ENCODE measurements at places on chromosomes 3 and 15. TPM values are rescaled to one million over a fixed set of nuclear protein-coding genes. Genes with fewer than 3 reads are reported as not detected.
A peak's percentile ranks its signal among the peaks of the same experiment; 100 is the strongest.

The GOLGA8G gene
- not detected for total RNA-seq

The BFSP2 gene
- total RNA-seq, result not detected

The STAC gene
- 3.0 TPM for total RNA-seq

The MAP2K5 gene
- 15.0 TPM for total RNA-seq

The TUSC7 gene
- not detected for total RNA-seq

The A4GNT gene
- total RNA-seq, result not detected

The CALML4 gene
- total RNA-seq, result 8.2 TPM

The SAMD7 gene
- not detected for total RNA-seq

The THUMPD3 gene
- 58.4 TPM for total RNA-seq

GRCh38 chr15:95300958-95301357 is 1029.5 kb upstream of the NR2F2 start:
- no peak for DNase-seq

DNA sequence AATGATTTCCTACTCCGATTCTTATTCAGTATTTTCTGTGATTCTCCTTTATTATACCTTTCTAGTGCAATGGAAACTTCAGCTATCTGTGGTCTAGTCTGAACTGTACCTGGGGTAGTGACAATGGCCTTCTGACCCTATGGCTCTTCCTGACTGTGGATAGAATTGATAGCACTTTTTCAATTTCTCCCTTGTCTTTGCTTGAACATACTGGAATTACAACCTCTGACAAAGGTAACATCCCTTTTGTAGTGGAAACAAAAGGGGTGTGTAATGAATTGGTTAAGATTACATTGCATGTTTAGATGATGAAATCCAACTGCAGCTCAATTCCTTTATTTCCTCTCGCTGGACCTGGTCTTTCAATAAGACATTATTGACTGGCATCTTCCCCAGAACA is 21.0 kb upstream of the SOX2 start:
- no peak for DNase-seq

DNA sequence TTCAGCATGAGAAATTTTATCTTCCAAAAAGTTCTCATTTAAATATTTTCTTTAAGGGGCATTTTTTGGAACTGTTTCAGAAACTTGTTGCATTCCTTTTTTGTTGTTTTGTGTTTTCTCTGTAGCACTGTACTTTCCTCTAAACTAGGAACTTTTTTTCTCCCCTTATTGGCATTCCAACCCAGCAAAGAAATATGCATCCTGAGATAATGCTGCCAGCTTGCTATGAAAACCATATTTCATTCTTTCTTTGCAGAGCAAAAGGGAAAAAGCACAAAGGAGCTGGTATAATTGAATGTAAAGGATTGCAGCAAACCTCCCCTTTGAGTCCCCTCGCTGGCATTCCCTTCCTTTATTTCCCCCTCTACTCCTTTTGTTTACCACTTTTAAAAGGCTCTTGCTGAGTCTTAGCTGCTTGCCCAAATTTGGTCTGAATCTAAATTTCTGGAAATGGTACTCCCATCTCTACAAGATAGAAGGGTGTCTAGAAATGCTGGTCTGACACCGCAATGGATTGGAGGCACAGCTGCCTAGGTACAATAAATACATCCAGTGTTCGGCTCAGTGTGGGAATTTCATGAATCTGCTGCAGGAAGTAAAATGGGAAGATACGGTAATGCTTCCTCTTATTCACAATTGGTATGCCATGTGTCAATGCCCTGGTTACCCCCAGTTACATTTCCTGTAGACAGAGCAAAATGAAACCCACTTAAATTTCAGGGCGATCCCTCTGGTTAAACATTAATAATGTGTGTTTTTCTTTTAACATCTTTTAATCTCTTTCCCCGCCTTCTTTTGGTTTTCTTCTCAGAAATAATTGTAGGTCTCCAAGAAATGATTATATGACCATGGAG is 156.6 kb downstream of the MEIS2 start:
- no peak for DNase-seq

DNA sequence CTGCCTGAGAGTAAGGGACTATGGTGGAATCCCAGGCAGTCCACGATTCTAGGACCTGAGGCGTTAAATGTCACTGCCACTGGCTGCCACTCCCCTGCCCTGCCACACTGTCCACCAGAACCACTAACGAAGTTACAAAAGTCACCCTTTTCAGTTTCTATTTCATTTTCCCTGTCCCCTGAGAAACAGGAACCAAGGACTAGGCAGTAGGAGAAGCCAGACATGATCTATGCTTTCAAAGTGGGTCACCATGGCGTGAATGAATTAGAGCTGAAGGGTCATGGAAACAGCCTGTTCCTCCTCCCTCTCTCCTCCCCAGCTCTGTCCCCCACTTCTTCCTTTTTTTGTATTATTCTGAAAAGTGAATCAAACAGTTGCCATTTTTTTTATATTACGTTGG is 9.1 kb upstream of the ADPRH start:
- no peak for DNase-seq

DNA sequence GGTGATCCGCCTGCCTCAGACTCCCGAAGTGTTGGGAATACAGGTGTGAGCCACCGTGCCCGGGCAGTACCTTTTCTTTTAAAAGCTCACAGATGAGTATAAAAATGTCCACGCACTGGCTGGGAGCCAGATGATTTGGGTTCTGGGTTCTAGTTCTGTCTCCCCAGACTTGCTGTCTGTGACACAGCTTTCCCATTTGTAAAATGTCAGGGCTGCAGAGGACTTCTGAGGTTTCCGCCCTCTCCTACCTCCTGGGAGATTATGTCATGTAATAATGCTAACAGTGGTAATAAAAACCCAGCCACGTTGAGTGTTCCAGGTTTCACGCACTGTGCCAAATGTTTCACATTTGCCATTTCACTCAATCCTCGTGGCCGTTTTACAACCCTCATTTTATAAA is 1.3 kb upstream of the PPP4R2 start:
- DNase-seq, result no peak

DNA sequence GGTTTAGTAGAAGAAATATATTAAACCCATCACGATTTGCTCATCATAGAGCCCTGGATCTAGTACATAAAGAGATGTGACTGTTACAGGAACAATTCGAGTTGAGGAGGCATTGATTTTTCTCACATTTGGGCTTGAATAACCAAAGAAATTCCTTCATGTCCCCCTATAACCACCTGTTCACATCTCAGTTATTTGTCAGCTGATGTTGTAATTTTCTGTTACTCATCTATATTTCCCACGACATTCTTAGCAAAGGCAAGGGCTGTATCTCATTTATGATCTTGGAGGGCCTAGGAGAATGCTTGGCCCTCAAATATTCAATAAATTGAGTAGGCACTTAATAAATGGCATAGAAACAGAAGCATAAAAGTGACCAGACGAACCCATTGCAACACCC is 36.4 kb upstream of the GYG1 start:
- DNase-seq, result no peak

GRCh38 chr15:55289746-55290527 is at the start of gene RAB27A:
RAB27A (minus strand) TSS chr15:55289813; CDS start chr15:55234934, 54,879 bp downstream.
- peak; percentile 74 for DNase-seq

DNA sequence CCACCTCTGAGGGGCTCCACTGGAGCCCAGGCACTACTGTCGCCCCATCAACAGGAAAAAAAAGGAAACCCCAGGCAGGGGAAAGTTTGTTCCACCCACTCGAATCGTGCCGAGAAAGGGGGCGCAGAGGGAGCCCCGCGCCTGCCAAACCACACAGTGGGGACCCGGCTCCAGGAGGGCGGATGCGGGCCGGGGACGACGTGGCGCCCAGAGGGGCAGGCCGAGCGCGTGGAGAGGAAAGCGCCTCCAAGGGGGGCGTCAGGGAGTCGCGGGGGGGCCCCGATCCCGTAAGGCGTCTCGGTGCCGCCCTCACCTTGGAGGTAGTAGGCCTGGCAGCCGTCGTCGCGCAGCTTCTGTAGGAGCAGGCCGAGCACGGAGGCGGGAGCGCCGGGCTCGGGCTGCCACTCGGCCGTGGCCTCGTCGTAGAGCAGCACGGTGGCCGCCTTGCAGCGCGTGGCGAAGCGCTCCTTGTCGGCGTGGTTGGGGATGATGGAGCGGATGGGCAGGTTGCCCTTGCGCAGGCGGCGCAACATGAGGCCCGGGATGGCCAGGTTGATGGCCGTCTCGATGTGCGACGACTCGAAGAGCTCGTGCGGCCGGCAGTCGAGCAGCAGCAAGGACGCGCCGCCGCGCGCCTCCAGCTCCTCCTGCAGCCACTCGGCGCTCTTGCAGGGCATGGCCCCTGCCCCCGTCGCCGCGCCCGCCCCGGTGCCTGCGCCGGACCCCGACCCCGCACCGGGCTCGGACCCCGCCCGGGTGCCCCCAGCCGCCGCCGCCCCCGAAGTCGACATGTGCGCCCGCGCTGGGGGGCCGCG is 627 bp downstream of the DUSP7 start:
- DNase-seq, result peak; percentile 71

GRCh38 chr3:134852893-134853351 is 57.9 kb downstream of the EPHB1 start:
- no peak for DNase-seq

DNA sequence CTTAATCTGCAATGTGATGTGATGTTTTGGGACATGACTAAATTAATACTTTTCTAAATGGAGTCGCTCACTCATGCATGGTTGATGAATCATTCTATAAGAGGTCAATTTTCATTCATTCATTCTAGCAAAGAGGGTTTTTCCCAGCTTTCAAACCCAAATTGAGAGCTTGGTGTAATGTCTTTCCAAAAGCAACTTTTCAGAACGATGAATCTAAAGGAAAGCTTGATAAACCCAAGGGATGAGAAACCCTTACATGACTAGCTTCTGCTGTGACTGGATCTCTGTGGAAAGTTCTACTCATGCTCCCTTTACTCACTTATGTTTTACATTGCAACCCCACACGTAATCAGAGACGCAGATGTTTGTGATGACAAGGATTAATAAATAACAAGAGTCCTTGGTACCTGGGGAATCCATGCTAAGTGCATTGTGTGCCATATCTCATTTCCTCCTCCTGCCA is 47.7 kb downstream of the PDZRN3 start:
- no peak for DNase-seq

- no peak for DNase-seq
Measured at GRCh38 chr3:39050029-39050428, 1.7 kb downstream of the SCN11A start.

- no peak for DNase-seq
Measured at GRCh38 chr3:53764026-53764775, 82.0 kb downstream of the CHDH start.

DNA sequence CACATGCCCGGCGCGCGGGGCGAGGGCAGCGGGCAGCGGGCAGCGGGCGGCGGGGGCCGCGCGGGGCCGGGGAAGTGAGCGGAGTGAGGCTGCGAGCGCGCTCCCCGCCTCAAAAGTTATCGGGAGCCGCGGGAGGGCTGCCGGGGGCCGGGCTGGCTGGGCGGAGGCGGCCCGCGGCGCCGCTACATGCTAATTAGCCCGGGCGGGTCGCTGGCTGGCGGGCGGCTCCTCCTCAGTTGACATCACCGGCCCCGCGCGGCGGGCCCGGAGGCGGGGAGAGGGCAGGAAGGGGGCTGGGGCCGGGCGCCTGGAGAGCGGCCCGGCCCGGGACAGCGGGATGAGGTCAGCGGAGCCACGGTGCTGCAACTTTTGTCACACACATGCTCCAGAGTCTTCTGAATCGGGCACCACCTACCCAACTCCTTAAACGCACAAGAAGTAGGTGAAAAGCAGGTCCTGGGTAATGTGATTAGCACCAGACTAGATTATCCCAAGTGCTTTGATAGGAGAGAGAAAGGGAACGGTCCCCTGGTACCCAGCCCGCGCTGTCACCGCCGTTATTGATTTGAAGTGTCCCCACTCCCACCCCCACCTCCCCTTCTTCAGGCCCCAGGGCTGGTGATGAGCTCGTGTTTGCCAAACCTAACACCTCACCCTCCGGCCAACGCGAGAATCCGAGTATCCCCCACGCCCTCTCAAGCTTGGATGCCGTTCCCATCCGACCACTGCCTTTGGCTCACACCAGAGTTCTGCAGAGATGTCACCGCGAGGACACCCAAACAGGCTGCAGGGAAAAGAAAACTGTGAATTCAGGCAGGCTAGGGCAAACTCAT is at the start of gene HEG1:
Gene HEG1 (minus strand): TSS at position 85 of the 833 bp plus-strand sequence. CDS start 107 bp downstream, outside the sequence.
- DNase-seq, result peak; percentile 80

DNA sequence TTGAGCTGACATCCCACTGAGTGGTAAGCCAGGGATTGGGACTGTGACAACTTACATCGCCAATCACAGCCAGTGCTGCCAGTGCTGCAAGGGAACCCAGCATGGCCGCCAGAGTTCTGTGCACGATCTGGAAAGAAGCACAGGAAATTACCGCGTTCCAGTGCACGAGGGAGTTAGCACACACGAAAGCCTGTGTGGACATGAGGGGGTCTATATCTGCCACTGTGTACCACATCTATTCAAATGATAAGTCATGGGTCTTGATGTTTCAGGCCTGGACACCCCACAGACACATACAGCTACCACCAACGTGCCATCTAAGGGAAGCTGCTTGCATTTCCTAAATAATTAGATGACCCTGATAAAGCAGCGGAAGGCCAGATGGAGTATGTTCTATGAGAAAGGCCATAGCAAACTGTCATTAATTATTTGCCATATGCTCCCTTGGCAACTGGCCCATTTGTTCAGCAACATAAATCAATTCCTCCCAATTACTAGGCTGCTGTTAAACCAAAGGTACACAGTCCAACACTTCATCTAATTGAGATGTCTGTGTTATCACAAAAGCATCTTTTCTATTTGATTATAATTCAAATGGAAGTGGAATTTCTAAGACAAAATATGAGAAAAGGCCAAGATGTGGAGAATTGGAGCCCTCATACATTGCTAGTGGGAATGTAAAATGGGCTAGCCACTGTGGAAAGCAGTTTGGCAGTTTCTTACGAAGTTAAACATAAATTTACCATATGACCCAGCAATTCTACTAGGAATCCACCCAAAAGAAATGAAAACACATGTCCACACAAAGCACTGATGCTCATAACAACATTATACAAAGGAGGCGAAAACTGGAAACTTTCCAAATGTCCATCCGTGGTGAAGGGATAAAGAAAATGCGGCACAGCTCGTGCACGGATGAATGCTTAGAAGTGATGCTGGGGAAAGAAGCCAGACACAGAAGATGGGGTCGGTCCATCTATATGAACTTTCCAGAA is 108.3 kb downstream of the OCA2 start:
- DNase-seq, result no peak

DNA sequence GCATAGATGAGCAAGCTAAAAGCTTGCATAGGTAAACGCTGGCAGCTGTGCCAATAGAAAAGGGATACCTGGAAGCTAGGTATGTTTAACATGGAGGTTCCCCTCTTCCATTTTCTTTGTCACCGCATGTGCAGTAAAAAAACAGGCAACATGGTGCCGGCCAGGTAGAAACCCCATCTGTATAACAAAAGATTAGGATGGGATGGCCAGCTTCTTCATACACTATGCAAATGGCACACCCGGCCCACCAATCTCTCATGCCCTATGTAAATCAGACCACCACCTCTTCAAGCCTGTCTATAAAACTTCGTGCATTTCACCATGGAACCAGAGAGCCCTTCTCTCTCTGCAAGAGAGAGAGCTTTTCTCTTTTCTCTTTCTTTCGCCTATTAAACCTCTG is 224.3 kb upstream of the P2RY1 start:
- peak; percentile 58 for DNase-seq

GRCh38 chr3:196608693-196609092 is 30.8 kb upstream of the NRROS start:
- DNase-seq, result no peak

DNA sequence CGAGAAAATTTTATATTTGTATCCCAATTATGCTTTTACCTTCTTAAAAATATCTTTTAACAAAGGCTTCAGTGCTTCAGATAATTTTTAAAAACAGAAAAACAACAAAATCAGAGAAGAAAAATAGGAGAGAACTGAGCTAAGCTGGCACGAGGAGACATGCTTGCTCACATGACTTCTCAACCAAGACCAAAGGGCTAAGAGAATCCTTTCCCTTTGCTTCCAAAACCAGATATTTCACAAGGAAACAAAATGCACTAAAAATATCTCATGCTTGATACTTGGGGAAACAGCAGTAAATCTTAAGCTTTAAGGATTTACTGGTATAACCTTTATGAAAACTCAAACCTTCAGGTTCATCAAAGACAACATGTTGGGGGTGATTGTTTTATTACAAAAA is 58.4 kb downstream of the CAPN7 start:
- no peak for DNase-seq

All from H9 (cell line).